IPS DF 6.9 (cell line): ENCODE measurements at places on chromosomes 7 and 10.

- DNase-seq = no peak
Measured at GRCh38 chr10:132443605-132443982, 46.6 kb downstream of the PWWP2B start.

DNA sequence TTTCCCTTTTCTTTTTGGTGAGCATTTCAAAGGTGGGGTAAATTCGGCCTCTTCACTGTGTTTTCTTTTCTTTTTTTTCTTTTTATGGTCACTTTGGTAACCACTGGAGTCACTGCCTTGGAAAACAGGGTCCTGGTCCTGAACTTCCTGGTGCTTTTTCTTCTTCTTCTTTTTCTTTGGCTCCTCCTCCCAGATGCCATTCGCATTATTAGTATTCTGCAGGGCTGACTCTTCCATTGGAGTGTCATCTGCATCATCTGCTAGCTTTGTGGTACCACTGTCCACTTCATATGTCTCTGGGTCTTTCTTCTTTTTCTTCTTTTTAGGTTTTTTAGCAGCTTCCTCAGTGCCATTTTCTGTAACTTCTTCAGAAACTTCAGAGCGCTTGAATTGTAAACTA is 10.5 kb downstream of the POLR1F start:
- DNase-seq = no peak

GRCh38 chr7:44631458-44632115 is 25.2 kb downstream of the OGDH start:
- DNase-seq = no peak

DNA sequence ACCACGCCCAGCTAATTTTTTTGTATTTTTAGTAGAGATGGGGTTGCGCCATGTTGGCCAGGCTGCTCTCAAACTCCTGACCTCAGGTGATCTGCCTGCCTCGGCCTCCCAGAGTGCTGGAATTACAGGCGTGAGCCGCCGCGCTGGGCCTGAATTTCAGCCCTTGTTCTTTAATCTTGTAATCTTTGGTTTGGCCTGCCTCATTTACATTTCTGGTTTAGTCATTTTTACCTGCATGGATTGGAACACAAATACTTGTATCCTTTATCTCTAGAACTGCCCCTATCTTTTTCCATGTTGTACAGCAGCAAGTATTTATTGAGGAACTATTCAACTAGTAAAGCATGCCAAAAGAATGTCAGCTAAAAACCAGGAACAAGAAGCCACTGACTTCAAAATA is 195.6 kb upstream of the FRMD4A start:
- no peak for DNase-seq

DNA sequence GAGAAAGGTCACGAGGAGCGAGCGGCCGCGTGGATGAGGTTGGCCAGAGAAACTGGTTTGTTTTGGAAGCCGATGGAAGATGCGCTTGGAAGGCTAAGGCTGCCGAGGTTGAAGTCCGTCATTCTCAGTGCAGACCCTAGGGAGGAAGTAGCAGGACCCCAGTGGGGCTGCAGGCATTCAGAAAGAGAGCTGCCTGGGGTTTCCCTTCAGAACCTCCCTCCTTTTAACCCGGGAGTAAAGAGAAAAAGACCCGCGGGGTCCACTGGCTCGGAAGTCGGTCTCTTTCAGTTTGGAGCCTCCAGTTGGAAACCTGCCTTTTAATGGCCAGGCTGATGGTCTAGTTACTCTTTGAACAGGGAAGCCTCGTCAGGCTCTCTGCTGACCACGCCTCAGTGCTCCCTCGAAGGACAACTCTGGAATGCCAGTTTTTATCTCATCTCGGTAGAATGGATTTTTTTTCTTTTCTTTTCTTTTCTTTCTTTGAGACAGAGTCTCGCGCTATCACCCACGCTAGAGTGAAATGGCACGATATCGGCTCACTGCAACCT is 188.6 kb downstream of the CUX1 start:
- no peak for DNase-seq

DNA sequence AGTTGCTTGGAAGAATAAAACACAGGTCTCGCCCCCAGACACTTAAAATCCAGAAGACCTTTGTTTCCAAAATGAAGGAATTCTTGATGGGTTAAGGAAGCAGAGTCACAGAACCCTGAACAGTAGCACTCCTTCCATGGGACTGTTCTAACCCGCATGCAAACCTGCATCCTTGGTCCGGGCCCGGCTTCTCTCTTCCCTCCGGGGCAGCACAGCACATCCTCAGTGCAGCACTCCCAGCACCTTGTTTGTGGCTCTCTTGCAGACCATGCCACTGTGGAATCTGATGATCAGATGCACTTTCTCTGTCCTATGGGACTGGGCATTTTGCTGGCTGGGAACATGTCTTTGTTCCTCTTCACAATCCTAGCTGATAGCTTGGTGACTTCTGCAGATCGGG is 33.5 kb downstream of the INSYN2A start:
- no peak for DNase-seq

DNA sequence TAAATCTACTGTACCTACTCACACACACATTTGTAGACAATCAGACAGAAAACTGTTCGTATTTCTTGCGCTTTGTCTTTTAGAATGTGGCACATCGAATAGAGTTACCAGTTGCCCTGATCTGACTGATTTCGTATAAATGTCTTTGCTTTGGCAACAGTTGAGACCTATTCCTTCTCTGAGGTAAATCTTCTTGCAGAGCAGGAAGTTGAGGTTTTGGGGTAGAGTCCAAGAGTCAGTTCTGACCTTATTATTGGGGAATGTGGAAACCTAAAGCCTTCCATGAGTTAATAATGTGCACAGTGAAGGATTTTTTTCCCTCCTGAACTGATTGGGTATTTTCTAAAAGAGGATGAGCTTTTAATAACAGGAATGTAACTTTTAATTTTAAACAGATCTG is 135.3 kb downstream of the KIAA1217 start:
- no peak for DNase-seq

- no peak for DNase-seq
Measured at GRCh38 chr7:28211006-28211405, 30.4 kb upstream of the JAZF1 start.

DNA sequence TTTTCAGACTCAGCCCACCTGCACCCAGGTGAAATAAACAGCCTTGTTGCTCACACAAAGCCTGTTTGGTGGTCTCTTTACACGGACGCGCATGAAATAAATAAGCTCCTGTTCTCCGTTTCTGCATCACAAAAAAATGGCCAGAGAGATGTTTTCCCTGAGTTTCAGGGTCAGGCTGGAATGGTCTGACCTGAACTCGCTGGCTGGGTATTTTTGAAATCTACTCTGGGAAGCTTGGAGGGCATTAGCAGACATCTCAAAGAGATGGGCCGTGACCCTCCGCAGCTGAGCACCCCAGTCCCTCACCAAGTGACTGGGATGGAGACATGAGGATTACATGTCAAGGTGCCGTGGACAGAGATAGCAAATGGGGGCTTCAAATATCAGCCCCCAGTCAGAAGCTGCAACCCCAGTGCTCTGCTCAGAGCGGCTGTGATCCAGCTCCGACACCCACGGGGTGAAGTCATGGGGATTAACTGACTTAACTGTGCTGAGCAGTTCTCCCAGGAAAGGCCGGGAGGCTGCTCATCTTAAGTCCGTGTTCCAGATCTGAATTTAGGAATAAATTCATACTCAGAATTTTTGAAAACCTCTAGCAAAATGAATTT is 22.3 kb downstream of the CALML5 start:
- no peak for DNase-seq
